ENCODE measurements at places on chromosomes 1 and 21.
A peak's percentile ranks its signal among the peaks of the same experiment; 100 is the strongest.

- no peak for DNase-seq
Observed at GRCh38 chr1:221907166-221907932, 165.5 kb upstream of the DUSP10 start.

GRCh38 chr1:161139766-161140165 lies 7.3 kb upstream of the DEDD start:
- DNase-seq = peak; percentile 48

DNA sequence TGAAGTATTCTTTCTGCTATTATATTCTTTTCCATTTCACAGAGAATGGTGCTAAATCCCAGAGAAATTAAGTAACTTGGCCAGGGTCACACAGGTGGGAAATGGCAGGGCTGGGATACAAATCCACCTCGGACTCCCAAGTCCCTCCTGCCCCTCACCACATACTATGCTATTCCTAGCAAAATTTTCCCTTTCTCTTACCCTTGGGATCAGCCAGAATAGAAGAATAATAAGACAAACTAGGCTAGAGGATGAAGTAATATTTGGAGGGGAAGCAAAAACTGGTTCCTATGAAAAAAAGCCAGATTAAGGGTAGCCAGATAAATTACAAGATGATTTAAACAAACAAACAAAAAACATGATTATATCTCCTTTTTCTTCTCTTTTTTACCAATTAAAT lies 62.5 kb downstream of the TGFB2 start:
- no peak for DNase-seq

DNA sequence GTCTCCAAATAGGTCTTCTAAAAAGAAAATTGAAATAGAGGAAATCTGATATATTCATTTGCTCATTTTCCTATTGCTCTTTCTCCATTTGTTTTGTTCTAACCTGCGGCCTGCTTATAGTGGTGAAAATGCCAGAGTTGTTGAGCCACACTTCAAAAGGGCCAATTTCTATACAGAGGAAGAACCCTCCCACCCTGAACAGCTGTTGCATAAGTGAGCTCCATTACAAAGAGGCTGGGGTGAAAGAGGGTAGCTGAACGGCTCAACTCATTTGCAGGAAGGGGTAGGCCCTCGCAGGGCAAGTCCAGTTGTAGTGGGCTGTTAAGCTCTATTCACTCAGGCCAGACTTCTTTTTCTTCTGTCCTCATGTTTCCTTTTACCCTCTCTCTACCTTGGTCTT lies 8.8 kb downstream of the ADCY10 start:
- DNase-seq = no peak

DNA sequence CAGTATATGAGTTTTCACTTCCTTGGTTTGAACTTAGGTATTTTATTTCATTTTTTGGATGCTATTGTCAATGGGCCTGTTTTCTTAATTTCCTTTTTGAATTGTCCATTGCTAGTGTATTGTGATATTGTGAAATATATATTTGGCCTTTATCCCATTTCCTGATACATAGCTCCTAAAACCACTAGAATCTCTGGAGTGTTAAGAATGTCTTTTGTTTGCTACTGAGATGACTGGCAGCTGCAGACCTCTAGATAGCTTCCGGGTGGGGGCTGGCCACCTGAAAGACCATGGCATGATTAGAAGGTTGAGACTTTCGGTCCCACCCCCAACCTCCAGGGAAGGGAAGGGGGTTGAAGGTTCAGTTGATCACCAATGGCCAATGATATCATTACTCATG lies 245.4 kb downstream of the KCNJ6 start:
- DNase-seq = peak; percentile 44

DNA sequence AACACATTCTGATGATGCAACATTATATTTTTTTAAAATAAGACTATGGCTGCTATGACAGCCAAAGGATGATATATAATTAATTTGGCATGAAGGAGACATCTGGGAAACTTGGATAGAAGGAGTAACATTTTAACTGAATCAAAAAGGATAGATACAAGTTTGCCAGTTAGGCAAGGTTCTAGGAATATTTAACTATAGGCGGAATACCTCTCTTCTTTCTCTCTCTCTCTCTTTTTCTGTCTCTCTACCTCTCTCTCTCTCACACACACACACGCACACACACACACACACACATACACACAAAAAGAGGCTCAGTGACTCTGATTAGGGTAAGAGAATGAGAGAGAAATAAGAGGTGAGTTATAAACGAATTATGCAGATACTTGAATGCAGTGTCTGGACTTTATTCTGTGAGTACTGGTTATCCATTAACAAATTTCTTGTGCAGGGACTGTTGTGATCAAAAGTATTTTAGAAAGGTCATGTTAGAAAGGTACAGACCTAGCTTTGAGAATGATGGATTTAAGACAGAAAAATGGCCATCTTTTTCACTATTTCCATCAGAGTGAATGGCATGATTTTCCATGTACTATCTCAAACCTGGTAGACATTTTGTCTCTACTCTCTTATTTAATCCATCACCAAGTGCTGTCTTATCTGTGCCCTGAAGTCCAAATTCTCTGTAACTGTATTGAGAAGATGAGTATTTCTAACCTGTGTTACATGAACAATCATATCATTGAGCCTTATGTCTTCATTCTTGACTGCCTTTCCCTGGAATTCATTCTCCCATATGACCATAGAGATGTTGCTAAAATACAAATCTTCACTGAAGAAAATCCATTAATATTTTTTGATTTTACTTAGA lies 1106.9 kb upstream of the ADGRL4 start:
- no peak for DNase-seq

- DNase-seq = no peak
Observed at GRCh38 chr1:155069551-155070157, 6.1 kb downstream of the EFNA4 start.

GRCh38 chr1:21899987-21900386 lies 37.1 kb downstream of the HSPG2 start:
- DNase-seq = no peak

GRCh38 chr21:44684483-44684882 lies 2.5 kb upstream of the KRTAP12-1 start:
- no peak for DNase-seq

- no peak for DNase-seq
Observed at GRCh38 chr1:116910379-116911187, 867 bp downstream of the PTGFRN start.

GRCh38 chr1:40079774-40080400 lies 17.2 kb downstream of the PPT1 start:
- no peak for DNase-seq

DNA sequence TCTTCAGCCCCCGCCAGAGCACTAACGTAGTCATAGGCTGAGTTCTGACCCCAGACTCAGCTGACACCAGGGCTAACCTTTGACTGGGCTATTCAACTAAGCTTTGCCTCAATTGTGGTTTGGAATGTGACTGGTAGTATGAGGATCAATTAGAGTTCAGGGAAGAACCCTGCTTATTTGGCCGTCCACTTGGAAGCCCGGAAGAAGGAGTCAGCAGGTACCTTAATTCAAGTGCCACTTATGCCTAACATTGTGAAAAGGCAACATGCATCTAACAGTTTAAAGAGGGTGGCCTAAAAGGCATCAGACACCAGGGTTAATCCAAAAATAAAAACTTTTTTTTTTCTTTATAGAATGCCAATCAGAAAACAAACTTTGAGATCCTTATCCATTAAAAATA lies 92.3 kb downstream of the BEND5 start:
- no peak for DNase-seq

DNA sequence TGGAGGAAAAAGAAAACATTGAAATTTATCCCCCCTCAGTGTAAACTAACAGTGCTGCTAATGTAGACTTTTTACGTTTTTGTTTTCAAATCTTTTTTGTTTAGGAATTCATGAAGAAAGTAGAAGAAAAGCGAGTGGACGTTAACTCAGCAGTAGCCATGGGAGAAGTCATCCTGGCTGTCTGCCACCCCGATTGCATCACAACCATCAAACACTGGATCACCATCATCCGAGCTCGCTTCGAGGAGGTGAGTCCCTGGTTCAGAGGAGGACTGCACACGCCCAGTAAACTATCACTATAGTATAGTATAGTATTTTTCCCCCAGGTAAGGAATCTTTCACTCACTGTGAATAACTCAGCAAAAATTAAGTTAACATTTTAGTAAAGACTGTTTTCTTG lies 37.8 kb upstream of the BMP8A start:
- DNase-seq = no peak

GRCh38 chr1:29201595-29202051 lies 19.9 kb upstream of the SRSF4 start:
- DNase-seq = no peak

DNA sequence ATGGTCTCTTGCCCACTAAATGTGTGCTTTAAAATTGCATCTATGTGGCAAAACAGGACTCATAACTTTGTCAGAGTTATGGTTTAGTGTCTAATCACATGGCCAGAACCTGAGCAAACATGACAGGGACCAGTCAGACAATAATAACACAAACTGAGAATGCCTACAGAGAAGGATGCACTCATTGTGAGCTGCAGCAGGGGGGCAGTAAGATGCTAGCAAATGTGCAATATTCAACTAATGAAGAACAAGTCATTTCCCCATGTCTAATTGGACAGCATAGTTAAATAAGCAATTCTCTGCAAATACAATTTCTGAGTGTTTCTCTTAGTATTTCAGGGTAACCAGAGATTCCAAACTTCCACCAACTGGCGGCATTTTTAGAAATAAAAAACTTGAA lies 30.8 kb downstream of the SPAG17 start:
- DNase-seq = no peak

GRCh38 chr1:223326776-223327175 lies 37.2 kb downstream of the SUSD4 start:
- peak; percentile 15 for DNase-seq

GRCh38 chr1:20732588-20733359 lies at the start of gene SH2D5:
Gene SH2D5 (minus strand): TSS chr1:20732703. CDS start chr1:20728044, 4,659 bp downstream.
- DNase-seq = peak; percentile 99

DNA sequence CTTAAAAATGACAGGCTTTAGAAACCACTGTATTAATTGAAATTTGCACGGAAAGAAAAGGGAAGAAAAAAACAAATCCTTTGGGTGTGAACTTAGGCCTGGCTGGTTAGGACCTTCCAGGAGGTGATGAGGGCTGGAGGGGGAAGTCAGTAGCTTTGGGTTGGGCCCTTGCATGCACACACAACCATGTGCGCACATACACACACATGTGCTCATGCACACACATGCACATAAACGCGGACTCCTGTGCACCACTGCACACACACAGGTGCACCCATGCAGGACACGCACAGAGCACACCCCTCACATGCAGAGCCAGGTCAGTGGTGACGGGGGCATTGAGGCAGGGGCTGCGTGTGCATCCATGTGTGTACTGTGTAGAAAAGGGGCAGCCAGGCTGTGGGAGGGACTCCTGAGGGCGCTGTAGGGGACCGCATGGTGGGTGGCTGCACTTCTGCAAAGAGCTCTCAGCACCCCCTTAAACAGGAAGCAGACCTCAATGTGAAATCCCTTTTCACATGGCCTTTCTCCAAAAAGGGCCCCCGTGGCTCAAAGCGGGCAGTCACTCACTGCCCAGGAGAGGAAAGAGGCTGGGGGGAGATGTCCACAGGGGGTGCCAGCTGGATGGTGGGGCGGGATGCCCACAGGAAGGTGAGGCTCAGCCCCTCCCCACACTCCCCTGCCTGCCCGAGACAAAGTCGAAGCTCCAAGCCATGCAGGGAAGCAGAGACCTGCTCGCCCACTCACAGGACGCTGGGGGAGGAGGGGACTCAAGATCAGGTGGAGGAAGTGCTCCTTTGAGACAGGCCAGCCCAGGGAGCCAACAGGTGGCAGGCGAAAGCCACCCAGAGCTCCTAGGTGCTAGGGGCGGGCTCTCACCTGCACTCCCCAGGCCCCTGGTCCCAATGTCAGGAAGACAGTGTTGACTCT lies 95.2 kb downstream of the ITPKB start:
- no peak for DNase-seq

- DNase-seq = no peak
Observed at GRCh38 chr1:924656-925560, 1.2 kb downstream of the SAMD11 start.

GRCh38 chr1:18204575-18204974 lies 97.0 kb downstream of the IGSF21 start:
- no peak for DNase-seq

DNA sequence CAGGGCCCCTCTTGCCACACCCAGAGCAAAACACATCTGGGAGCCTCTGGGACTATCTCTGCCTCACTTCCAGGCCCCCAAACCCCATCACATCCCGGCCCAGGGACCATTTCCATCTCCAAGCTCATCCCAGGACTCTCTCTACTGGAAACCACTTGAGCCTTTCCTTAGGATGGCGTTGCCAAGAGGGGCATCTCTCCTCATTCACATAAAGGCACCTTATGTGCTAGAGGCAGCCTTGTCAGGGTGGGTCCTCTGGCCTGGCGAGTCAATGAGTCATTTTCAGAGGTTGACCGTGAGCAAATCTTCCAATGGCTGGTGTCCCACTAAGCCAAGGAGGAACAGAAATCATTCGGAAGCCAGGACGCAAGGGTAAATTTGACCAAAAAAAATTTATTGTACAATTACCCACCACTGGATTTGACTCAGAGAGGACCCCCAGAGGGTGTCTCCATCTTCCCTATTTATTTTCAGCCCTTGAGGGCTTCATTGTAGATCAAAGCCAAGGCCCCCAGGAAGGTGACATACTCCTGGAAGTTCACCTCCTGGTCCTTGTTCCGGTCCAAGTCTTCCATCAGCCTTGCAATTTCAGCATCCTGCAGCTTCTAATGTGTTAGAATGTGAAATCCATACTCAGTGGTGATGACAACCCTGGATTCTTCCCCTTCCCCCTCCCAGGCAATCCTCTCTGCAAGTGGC lies 1.4 kb downstream of the S100A6 start:
- DNase-seq = no peak

DNA sequence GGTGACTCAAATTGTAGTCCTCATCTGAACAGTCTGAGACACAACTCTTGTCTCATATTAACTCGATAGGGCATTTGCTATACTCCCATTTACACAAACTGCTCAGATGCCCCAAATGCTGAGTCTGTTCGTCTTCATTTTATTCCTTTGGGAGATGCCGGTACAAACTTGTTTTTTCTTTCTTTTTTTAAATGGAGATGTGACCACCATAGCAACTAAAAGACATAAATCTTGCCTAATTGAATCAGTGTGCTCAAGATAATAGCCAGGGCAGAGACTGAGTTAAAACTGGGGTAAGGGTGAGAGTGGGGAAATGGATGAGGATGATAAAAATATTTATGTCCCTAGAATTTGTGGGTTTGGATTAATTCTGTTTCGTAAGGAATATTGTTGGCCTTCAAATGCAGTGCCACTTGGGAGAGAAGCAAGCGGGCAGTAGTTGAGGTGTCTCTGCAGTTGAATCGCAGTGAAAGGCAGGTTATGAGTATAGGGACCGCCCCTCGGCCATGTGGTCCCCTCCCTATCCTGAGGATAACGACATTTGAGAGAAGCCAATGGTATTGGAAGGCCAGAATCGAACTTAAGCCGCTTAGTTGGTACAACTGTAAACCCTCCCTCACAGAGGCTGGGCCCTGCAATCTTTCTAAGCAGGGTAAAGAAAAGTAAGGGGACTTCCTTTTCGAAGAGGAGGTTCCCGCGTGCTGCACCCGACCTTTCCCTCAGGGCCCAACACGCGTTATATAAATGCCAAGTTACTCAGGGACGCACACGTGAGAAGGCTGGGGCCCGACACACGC lies 859 bp upstream of the LRRC8B start:
- no peak for DNase-seq

DNA sequence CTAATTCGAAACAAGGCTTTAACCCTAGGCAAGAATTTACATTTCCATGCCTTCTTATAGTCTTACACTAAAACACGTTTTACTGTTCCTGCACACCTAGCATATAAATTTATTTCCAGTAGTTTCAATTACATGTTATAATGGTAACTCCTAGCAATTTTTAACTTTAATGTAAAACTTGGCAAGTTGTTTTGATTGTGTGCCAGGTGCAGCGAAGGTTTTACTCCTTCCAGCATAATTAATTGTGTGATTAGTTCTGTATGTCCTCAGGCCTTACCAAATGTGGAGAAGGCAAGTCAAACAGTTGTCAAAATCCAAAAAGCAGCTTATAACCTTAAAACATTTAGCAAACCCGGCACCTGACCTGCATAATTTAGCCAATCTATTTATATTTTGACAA lies 114.8 kb downstream of the KCNK1 start:
- DNase-seq = no peak

Data from HT1080 (cell line).